Daoy (cell line): ENCODE measurements at places on chromosomes 16 and 17. TPM values are rescaled to one million over a fixed set of nuclear protein-coding genes. Genes with fewer than 3 reads are reported as not detected.
A peak's percentile ranks its signal among the peaks of the same experiment; 100 is the strongest.

The PERCC1 gene
- total RNA-seq: not detected in 2 replicates

DNA sequence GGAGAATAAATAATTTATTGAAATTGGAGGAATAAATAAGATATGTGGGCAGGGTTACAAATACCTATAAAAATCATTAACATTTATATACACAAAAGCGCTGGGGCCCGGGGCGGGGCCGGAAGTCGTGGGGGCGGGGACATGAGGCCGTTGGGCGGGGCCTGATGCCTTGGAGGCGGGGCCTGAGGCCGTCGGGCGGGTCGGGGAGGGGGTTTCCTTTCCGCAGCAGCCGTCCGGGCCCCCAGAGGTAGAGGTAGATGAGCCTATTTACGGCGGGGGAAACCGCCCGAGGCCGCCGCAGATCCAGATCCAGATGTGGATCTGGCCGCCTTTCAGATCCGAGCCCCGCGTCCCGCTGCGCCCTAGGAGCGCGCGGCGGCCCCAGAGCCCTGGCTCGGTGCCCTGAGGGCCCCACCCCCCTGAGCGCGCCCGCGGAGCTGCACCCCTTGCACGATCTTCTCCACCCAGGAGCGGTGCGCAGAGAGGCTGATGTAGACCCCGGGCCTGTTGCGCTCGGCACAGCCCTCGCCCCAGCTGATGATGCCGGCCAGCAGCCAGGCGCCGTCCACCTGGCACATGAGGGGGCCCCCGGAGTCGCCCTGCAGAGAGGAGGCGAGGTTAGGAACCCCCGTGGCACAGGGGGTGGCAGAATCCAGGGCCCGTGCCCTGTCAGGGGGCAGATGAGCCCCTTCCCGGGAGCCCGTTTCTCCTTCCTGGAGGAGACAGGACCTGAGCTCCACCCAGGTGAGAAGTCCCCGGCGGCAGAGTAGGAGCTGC lies 5.1 kb downstream of the PRSS22 start:
- DNase-seq: no peak

- DNase-seq: no peak
Observed at GRCh38 chr17:46121841-46122485, 71.3 kb downstream of the KANSL1 start.

- no peak for DNase-seq
Observed at GRCh38 chr16:69013991-69014390, 91.5 kb upstream of the HAS3 start.

DNA sequence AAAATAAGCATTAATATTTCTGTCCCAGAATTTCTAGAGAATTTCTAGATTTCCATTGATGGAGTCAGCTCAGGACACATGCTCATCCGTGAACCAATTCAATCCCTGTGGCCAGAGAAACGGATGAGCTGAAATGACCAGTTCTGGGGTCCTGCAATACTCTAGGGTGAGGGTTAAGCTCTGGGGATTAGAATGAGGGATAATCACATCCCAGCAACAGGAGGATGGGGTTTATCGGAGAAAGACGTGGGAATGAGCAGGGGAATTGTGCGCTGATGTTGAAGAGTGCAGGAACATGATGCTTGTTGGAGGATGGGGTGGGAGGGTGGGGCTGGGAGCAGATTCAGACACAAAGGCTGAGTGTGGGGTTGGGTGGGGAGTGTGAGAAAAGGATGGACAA lies 64.1 kb downstream of the SLC5A11 start:
- DNase-seq: no peak

- no peak for DNase-seq
Observed at GRCh38 chr17:39920218-39921210, 2.1 kb upstream of the GSDMB start.

GRCh38 chr16:3579776-3580175 lies 2.6 kb upstream of the NLRC3 start:
- DNase-seq: no peak

DNA sequence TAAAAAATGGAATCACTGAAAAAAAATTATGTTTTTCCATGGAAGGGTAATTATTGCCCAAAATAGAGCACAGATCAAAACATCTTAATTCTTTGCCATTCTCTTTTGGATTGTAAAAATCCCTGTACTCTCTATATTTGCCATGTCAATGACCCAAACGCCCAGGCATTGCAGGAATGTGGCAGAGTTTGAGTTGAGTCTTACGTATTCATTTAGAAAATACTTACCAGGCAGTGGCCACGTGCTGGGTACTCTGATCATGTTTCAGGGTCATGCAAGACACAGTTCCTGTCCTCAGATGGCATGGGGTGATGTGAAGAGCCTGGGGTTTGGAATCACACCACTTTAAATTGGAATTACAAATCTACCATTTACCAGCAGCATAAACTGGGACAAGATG lies 267.7 kb downstream of the ABCC12 start:
- DNase-seq: peak; percentile 67

GRCh38 chr17:7328840-7329373 lies at the start of gene NEURL4:
Gene NEURL4, minus strand, starts transcription at chr17:7329335. Its CDS starts 23 bp downstream, at chr17:7329312.
- no peak for DNase-seq

DNA sequence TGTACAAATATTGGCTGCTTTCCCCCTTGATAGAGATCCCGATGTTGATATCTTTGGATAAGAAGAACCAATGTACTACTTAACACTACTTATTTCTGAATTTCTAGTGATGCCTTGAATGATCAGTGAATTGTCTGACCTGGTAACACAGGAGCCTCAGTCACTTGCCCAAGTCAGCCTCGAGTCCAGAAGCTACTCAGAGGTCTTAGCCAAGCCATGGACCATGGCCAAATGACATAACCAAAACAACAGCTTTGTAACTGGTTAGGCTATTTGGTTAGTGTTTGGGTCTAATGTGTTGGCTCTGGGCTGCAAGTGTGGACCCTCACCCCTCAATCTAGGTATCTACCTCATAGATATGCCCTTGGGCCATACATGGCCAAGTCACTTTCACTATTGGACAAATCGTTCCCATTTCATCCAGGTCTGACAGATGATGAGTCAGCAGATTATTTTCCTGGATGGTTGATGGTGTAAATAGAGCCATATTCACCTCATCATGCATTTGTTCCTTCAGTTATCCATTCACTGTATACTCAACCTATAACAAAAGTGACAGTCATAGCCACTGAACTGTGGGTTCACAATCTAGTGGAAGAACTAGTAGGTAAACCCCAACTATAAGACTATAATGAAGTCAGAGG lies 3.5 kb downstream of the RBFOX1 start:
- no peak for DNase-seq

The BRICD5 gene
- total RNA-seq: 0.68 and 1.9 TPM in 2 replicates

DNA sequence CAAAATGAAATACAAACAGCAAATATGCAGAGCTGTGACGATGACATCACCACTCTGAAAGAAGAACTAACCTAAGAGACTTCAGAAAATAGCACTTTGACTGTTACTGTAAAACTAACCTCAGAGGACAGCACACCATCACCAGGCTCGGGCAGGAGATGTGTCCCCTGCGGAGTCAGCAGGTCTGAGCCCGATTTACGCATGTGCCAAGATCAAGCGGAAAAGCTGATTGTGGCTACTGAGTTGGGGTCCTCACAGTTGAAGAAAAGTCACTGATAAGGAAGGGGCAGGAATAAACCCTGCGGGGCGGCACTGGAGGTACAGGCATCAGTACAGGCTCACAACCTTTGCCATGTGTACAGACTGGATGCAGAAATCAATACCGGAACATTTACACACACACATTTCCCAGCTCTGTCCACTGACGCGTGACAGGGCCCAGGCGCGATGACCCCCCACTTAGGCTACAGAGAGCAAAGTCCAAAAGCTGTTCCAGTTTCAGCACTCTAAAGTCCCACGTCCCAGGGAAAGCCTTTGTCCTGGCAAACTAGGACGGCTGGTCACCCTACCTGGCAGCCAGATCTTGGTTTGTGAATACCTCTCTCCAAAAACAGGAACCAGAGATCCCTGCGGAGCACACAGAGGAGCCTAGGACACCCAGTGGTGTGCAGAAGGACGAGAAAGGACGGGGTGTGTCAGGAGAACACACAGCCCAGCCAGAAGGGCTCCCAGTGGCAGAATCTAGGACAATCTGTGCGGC lies 21.5 kb downstream of the TRAP1 start:
- DNase-seq: no peak

- DNase-seq: no peak
Observed at GRCh38 chr17:36030956-36031355, 13.2 kb upstream of the CCL23 start.

The GPR139 gene
- total RNA-seq: not detected in 2 replicates

DNA sequence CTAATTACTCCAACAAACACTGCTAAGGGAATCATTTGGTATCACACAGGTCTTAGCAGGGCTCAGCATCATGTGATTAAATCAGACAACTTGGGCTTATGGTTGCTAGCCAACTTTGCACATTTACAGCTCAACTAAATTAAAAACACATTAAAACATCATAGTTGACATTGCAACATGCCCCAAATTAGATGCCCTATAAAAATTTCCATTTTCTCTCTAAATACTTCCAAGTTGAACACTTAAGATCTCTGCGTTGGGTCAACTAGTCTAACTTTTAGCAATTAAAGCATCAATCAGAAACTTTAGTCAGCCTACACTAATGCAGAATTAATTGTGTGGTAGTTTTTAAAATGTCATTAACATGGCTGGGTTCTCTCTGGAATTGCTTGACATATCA lies 12.1 kb downstream of the DNAJC7 start:
- DNase-seq: no peak

The SULT1A4 gene
- 4.4 TPM in 1 of 2 replicates, not detected in the other for total RNA-seq

- DNase-seq: no peak
Observed at GRCh38 chr17:49216953-49217650, 6.6 kb downstream of the ABI3 start.

- no peak for DNase-seq
Observed at GRCh38 chr16:50675686-50676610, 5.2 kb downstream of the SNX20 start.

The TK1 gene
- total RNA-seq: 111 and 130 TPM in 2 replicates

The OR1F1 gene
- not detected in 2 replicates for total RNA-seq

- no peak for DNase-seq
Observed at GRCh38 chr17:18921485-18921884, 30.5 kb upstream of the SLC5A10 start.

DNA sequence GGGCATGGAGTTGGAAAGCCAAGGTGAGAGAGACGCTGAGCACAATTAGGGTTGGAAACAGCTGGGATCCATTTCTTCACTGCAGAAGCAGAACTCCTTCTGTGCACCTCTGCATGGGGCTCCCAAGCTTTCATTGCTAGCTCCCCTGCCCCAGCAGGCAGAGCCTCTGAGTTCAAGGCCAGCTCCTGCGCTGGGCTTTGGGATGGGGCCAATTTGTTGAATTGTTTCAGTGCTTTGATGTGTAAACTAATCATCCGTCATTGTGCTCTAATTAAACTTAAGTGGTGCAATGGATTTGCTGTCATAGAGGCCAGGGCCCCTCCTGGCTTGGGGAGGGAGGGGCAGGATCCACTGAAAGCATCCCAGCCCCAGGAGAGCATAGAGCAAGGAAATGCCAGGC lies 13.5 kb upstream of the LYRM9 start:
- DNase-seq: no peak

GRCh38 chr16:74304164-74304834 lies 7.7 kb downstream of the PSMD7 start:
- no peak for DNase-seq

DNA sequence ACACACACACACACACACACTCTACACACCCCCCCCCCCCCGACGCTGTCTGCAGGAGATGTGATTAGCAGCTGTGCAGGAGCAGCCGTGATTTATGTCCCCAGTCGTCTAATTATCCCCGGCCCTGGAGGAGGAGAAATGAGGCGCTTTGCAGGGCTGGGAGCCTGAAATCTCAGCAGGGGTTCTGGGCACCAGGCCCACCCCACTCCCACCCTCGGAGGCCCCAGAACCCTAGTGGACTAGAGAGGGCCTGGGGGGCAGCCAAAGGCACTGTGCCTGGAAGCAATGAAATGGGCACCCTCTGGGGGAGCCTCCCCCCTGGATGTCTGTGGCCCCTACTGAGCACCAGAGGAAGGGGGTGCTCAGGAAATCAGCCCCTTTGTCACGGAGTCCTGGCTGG lies 134.2 kb upstream of the CIBAR2 start:
- no peak for DNase-seq

- DNase-seq: no peak
Observed at GRCh38 chr16:15743657-15744056, 93.6 kb downstream of the NDE1 start.

- DNase-seq: no peak
Observed at GRCh38 chr17:49297141-49297540, 64.9 kb downstream of the ZNF652 start.

- no peak for DNase-seq
Observed at GRCh38 chr16:19488213-19488640, 33.7 kb downstream of the GDE1 start.

The CDH8 gene
- total RNA-seq: not detected in 2 replicates

DNA sequence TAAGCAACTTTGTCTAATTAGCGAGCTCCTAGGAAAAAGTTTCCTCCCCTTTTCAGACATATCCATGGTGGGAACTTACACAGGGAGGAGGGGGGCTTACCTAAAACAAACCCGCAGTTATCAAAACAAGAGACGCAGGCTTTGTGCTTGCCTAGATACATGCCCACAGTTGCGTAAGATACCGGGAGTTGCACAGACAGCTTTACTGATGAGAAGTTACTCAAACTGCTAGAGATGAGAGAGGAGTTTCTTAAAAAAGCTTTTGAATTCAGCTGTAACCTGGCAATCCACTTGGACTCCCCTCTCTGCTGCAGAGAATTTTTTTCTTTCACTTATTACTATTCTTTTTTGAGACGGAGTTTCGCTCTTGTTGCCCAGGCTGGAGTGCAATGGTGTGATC lies 6.8 kb upstream of the ZP2 start:
- DNase-seq: no peak

GRCh38 chr17:39625198-39625785 lies 1.5 kb upstream of the PPP1R1B start:
- no peak for DNase-seq

GRCh38 chr17:40551091-40551878 lies 14.0 kb downstream of the CCR7 start:
- peak; percentile 87 for DNase-seq

DNA sequence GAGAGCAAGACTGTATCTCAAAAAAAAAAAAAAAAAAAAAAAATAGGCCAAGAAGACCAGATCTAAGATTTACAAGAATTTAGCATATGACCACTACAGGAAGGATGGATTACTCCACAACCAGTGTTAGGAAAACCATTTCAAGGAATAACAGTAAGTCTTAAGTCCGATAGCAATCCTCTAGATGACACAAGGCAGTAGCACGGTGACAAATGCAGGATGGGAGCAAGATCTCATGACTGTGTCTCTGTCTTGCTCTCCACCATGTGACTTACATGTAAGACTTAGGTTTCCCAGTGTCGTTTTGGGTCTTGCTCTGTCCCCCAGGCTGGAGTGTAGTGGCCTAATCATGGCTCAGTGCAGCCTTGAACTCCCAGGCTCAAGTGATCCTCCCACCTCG lies 27.8 kb downstream of the C16orf96 start:
- no peak for DNase-seq

- no peak for DNase-seq
Observed at GRCh38 chr16:85626191-85626981, 13.3 kb downstream of the GSE1 start.

- DNase-seq: peak; percentile 94
Observed at GRCh38 chr17:1590029-1590746, 27.6 kb upstream of the PITPNA start.
